ENCODE measurements at places on chromosomes 3 and 15.

- no peak for DNase-seq
Measured at GRCh38 chr15:25683911-25684310, 179.2 kb downstream of the ATP10A start.

DNA sequence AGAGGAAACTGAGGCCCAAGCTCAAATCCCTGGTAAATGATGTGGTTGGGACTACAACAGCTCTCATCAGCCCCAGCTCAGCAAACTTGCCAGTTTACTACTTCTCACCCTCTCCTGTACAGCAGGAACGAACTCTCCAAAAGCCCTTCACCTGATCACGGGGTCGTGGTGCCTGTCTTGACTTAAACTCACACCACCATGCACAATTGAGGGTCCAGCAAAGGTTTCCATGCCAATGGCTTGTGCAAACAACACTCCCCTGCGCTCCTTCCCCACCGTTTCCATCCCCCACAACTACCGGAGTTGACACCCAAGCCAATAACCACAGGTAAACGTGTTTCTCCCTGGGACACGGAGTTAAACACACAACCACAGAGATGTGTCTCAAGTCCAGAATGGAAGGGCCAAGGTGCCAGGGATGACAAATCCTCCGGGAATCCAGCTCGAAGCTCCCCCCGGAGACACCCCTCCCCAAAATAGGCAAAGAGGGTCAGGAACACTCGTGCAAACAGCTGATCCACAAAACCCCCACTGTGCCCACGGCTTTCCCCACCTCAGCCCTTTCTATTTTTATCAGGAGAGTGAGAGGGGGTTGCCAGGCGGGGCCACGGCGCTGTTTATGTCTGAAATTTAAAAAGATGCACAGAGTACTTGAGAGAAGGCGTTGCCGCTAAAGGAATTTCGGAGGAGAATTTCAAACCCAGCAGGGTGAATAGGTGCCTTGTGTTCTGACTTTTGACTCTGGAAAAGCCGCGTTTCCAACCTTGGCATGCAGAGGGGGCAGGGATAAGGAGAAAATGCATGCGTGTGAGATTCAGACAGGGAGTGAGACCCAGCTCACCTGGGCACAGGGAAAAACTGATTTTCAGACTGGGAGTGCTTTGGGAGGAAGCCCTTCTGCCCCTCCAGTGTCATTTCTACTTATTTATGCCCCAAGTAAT, 10.6 kb upstream of the ACAN start:
- DNase-seq, result no peak

DNA sequence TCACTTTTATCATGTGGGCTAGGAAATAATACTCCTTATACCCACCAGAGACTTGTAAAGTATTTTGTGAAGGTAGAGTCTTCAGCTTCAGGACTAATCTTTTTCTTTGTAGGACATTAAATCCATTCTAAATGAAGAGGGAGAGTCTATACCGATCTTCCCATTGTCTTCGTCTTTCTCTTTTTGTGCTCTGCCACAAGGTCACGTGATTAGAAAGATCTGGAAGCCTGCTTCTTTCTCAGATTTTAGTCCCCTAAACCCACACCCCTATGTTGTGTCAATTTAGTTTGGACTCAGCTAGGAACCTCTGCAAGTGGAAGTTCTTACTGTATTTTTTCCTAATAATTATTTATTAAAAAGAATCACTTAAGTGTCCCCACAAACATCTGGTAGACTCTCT, 507.3 kb downstream of the PYDC2 start:
- no peak for DNase-seq

GRCh38 chr15:42031198-42031915, 10.5 kb upstream of the PLA2G4E start:
- no peak for DNase-seq

DNA sequence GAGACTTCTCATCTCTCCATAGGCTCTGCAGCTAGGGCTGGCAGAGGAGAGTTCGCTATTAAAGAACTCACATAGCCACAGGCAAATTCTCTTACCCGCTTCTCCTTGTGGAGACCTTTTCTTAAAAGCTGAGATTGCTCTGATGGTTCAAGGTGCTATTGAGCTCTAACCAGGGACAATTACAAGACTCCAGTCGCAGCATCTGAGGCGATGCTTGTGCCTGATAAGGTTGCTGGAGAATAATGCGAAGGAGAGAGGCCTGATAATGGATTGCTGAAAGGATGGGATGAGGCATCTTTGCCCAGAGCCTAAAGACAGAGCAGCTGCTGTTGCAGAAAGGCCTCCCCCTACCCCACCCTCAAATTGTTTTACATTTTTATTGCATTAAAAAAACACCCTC, 244.5 kb upstream of the SOX14 start:
- DNase-seq, result no peak

GRCh38 chr15:66153549-66154415, 99.8 kb downstream of the MEGF11 start:
- DNase-seq, result peak; percentile 71

DNA sequence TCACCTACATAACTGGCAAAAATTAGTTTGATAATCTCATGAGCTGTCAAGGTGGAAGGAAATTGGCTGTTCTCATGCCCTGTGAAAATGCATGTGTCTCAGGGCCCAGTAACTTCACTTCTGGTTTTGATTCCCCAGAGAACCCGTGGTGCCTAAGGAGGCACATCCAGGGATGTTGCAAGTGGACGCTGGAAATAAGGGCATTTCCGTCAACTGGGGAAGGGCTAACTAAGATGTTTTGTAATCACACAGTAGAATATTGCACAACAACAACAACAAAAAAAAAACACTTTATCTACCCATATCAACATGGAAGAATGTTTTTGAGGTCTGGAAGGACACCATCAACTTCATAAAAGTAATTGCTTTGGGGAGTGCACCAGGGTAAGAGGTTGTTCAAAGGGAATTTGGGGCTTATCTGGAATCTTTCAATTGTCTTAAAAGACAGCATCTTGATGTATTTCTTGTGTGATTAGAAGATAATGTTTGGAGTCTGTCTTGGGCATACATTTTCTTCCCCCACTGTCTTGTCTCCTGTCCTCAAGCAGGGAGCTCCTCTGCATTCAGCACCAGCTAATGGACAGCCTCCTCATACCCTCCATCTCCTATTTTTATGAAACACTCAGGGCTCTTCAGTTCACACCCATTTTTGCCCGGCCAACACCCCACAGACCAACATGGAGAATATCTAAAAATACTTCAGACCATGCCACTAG, 37.2 kb upstream of the PRR20G start:
- no peak for DNase-seq

DNA sequence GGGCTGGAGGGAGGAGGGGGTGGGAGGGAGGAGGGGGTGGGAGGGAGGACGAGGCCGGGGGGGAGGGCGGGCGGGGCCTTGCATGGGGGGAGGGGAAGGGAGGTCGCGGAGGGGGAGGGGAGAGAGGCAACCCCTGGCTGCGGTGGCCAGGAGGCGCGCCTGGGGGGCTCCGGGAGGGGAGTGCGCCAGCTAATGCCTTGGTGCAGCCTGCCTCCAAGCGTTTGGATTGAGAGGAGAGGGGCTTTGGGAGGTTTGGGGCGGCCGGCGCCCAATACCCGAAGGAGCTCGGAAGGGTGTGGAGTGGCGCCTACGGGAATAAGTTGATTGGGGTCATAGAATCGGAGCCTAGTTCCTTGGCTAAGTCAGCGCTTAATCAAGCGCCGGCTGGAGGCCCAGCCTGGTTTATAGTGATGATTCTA, 557 bp downstream of the TFG start:
- DNase-seq, result peak; percentile 24

DNA sequence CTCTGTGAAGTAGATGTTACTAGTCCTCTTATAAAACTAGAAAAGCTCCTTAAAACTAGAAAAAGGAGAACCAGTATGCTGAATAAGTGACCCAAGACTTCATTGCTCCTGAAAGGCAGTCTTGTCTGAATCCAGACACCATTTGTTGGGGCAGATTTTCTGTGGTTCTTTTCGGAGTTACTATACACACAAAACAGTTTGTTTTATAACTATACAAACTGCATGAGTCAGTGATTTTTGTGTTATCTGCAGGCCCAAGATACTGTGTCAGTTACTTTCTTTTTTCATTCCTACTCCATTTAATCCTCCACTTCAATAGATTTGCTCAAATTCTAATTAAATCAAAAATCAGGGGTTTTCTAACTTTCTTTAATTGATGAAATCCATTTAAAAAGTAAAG, 244.6 kb downstream of the ARPP21 start:
- DNase-seq, result no peak

DNA sequence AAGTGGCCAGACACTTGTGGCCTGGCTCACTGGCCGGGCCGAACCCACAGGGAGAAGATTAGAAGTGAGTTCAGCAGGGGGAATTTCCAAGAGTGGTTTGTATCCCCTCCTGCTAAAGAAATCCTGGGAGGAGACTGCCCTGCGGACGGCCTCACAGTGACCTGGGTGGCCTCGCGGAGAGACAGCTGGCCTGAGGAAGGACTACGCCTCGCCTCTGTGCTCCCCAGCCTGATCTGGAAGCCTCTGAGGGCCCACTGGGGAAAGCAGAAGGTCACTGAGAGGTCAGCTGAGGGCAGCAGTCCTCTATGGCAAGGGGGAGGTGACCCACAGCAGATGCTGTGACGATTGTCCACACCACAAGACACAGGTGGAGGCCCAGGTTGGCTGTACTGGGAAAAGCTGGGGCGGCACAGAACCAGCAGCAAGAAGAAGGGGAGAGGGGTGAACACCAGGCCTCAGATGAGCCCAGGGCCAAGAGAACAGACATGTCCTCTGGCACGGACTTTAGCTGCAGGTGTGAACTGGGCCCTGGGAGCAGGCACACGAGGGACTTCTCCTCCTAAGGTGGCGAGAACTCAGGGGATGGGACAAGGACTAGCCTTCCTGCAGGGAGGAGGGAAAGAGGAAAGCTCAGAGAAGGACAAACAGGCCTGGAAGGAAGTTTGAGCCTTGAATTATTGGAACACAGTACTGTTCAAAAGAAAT, 37.2 kb upstream of the DLG1 start:
- no peak for DNase-seq

- DNase-seq, result no peak
Measured at GRCh38 chr3:133273346-133273745, 126.5 kb upstream of the BFSP2 start.

DNA sequence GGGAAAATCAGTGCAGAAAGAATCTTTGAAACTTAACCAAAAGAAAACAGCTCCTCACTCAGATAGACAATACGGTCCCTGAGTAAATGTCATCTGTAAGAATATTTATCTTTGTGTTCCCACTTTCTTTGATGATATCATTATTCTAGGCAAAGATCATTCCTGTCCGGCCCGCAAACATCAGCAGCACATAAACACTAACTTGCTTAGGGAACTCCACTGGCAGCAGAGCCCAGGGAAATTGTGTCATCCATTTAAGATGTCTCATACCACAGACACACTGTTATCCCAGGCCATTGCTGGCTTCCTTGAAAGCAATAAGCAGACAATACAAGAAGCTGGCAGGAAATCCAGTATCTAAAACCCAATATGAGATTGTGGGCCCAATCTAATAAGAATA, 20.1 kb upstream of the CD96 start:
- DNase-seq, result no peak

DNA sequence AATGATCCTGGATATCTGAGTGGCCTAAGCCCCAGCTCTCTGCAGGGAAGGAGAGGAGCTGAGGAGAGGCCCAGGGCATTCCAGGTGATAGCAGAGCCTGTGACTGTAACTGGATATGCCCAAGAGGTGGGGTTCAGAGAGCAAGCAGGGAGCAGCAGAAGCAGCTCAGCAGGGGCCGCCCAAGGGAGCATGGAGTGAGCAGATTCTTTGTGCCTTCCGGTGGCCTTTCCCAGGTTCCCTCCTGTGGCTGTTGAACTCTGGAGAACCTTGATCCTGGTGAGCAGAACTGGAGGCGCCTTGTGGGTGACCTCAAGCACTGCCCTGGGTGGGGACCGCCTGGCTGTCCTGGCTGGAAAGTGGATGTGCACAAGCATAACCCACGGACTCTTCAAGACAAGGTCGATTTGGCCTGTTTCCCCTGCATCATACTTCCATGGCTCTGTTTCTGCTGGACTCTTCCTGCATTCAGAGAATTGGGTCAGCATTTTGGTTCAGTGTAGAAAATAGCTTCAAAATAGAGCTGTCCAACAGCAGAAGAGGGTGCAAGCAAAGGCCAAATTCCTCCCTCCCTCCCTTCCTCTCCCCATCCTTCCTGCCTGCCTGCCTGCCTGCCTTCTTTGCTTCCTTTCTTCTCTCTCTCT, 76.1 kb downstream of the ARNT2 start:
- no peak for DNase-seq

- no peak for DNase-seq
Measured at GRCh38 chr15:31852933-31853799, 177.1 kb upstream of the CHRNA7 start.

GRCh38 chr3:153163756-153164550, 1.9 kb downstream of the RAP2B start:
- DNase-seq, result no peak

DNA sequence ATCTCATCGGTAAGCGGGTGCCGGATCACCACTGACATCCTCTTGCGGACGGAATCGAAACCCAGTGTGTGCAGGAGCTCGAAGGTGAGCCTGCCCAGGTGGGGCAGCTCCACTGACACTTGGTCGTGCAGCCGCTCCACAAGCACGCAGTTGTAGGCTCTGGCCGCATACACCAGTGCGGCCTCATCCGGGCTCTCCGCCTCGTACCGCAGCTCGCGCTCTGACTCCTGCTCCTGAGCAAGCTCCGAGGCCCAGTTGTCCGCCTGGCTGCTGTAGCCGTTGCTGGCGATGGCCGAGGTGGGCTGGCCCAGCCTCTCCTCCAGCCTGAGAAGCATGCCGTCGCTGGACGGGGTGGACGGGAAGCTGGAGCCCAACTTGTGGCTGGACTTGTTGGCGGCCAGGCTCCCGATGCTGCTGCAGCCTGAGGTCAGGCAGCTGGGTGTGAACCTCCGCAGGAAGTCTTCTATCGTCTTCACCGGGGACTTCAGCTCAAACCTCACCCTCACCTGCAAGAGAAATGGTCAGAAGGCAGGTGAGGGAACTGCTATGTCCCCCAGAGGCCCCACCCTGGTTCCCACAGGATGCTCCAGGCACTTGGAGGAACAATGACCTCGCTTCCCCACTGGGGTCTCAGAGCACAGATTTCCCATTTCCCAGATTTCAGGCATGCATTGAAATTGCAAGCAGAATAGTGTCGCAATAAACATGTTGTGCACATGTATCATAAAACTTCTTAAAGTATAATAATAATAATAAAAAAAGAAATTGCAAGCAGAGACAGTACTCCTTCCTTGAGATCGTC, 149.2 kb downstream of the ATP10A start:
- DNase-seq, result no peak

- no peak for DNase-seq
Measured at GRCh38 chr15:89385596-89386331, 51.1 kb upstream of the POLG start.

GRCh38 chr3:50436114-50436674, 67.2 kb downstream of the CACNA2D2 start:
- DNase-seq, result peak; percentile 82

Measured in GM20000 (cell line).